ENCODE measurements at places on chromosomes 5 and 9.

GRCh38 chr5:142805339-142805738 lies 35.2 kb downstream of the ARHGAP26 start:
- no peak for DNase-seq

DNA sequence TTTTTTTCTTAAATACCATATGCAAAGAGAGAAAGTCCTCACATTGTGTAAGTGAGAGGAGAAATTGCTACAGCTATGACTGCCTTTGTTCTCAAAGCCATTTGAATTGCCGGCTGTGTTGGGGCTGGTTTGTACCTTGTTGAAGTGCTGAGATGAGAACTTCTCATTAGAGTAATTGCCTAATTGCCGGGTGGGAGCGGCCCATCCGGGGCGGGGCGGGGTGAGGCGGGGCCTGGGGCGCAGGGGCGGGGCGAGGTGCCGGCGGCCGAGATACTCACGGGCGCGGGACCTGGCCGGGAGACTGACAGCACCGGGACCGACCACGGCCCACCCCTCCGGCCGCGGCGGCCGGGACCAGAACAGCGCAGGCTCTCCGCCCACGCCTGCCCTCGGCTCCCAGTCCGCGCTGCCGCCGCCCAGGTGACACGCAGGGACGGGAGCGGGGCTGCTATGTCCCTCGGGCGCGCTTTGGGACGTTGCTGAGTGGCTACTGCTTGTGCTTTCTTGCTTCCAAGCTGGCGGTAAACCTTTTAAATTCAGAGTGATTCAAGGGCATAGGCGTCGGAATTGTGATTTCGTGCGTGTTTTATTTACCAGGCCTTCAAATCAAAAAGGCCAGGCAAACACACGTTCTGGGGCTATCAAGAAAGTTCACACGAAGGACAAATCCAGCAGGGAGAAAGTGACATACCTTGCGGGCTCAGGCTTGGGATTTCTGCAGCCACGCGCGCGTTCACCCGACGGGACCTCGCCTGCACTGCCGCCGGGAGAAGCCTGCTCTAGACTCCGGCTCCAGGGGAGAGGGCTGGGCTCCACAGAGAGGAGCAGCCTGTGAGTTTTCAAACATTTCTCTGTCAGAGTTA lies 269.1 kb downstream of the FANCC start:
- DNase-seq, result no peak

GRCh38 chr9:28037968-28038367 lies 464.7 kb upstream of the C9orf72 start:
- DNase-seq, result no peak

DNA sequence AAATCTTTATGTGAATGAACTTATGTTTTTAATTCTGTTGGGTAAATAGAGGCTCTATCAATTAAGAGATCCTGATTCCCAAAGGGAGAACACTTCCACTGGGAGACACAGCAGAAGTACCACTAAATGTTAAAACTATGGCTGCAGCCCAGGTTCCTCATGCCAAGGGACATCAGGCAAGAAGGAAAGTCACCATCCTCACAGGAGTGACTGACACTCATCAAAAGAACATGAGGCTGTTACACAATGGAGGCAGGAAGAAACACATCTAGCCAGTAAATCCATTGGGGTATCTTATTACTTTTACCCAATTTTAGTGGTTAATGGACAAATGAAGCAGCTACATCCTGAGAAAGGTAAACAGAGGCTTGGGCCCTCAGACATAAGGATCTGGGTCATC lies 94.4 kb downstream of the MAPKAP1 start:
- DNase-seq, result no peak

DNA sequence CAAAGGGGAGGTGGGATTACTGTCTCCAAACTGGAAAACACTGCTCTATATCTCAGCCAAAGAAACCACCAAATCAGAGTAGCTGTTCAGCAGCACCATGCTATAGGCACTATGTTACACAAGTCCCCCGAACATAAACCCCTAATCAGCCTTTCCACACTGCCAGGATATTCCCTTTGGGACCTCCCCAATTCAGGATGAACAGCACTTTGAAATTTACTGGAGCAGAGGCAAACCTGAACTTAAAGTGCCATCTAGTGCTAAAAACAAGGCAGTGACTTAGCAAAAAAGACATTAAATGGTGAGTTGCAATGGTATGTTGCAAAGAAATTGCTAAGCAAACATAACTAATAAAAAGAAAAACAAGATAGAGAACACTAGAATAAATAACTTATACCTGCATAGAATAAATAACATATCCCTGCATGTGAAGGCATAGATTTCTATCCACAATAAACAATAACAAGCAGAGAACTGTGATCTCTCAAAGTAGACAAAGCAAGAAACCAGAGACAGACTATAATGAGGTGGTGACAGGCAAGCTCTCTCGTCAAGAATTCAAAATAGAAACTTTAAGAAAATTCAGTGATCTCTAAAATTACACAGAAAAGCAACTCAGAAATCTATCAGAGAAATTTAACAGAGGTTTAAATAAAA lies 584.4 kb upstream of the ACO1 start:
- no peak for DNase-seq

DNA sequence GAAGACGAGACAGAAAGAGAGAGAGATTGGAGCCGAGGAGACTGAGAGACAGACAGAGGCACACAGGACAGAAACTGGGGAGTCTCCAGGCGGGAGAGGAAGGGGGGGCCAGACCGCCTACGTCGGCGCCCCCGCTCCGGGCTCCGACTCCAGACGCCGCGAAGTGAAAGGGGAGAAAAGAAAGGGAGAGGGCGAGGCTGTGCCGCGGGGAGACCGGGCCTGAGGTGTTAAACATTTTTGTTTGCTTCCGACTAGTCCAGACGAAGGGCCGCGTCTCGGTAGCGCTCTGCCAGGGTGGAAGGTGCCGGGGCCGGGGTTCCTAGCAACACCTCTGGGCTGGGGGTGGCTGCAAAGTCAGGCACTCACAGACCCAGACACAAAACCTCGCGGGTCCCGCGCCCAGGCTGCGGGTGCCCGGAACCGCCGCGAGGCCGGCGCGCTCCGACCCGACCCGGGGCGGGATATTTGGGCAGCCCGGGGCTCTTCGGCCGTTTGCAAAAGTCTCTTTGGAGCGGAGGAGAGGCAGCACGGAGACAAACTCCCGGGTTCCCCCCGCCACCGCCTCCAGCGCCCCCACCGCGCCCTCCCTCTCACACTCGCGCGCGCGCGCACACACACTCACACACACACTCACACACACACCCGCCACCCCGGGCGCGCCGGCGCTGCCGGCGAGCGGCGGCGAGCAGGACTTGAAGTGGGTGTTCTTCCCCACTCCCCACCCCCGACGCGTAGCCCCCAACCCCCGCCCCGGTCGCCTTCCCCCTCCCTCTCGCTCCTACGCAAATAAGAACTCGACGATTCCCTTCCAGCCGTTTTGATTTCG lies 626 bp upstream of the FST start:
- no peak for DNase-seq

DNA sequence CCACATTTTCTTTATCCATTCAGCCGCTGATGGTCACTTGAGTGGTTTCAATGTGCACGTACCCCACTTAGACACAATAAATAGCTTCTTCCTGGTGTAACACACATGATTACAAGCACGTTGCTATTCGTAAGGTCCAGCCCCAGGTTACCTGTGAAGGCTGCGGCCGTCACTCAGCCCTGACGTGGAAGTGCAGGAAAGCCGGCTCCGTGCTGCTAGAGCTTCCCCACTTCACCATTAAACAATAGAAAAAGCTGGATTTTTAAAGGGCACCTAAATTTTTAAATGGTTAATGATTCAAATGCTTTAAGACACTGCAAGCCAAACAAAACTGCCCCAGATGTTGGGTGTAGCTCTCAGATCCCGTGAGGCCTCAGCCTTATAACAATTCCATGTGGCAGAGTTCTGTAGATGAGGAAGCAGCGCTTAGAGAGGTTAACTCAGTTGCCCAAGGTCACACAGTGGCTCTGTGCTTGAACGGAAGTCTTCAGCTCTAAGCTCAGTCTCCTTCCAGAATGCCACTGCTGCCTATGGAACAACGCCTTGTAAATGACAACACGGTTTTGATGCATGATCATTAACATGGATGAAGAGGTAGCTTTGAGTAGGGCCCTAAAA lies 125.7 kb downstream of the COL23A1 start:
- no peak for DNase-seq

DNA sequence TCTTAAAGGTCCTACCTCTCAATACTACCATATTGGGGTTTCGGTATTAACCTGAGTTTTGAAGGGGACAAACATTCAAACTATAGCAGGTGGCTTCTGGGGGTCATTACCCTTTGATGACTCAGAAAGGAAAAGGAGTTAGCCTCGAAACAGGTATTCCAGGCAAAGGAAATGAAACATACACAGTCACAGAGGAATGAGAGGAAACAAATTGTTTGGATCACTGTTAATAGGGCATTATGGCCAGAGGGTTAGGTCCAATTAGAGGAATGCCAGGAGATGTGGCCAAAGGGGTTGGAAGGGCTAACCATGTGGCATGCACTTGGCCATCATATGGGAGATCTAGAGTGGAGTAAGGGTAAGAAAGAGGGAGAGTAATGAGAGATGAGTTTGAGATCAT lies 23.9 kb upstream of the NIM1K start:
- DNase-seq, result no peak

GRCh38 chr5:128539038-128539429 lies 989 bp upstream of the FBN2 start:
- no peak for DNase-seq

- no peak for DNase-seq
Observed at GRCh38 chr5:80747922-80748321, 93.1 kb upstream of the DHFR start.

DNA sequence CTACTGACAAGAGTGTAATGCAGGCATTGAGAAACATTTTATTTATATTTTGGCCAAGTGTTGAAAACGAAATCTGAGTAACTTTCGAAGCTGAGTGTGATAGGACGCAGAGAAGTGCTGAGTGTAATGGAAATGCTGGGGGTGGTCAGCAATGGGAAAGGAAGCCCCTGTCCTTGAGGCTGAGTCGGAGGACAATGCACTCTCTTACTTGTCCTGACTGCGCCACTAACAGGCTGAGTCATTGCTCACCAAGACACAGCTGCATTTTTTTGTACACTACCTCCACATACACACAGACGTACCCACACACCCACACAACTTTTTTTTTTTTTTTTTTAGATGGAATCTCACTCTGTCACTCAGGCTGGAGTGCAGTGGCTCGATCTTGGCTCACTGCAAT lies 637.7 kb downstream of the SLCO4C1 start:
- no peak for DNase-seq

- no peak for DNase-seq
Observed at GRCh38 chr5:6360323-6361072, 17.8 kb downstream of the MED10 start.

GRCh38 chr9:87527211-87527916 lies 29.7 kb downstream of the DAPK1 start:
- DNase-seq, result no peak

GRCh38 chr5:65478336-65478735 lies 3.4 kb downstream of the ADAMTS6 start:
- no peak for DNase-seq

- no peak for DNase-seq
Observed at GRCh38 chr9:131818089-131818488, 78.2 kb upstream of the RAPGEF1 start.

DNA sequence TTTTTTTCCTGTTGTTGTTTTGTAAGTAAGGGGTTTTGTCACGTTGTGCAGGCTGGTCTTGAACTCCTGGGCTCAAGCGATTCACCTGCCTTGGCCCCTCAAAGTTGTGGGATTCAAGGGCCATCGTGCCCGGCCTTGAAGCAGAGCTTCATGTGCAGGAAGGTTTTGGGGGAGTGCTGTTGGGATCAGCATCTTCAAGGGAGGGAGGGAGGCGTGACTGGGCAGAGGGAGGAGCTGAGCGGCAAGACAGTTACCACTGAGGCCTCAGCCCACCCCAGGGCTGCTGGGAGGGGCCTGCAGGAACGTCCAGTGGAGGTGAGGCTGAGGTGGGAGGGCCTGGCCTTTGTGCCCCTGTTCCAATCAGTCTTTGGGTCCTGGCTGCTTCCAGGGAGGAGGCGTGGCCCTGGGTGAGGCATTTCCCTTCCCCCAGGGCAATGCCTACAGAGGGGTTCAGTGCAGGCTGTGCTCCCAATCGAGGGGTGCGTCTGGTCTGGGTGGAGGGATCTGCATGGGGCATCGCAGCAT lies 21.4 kb downstream of the OR2V1 start:
- no peak for DNase-seq

DNA sequence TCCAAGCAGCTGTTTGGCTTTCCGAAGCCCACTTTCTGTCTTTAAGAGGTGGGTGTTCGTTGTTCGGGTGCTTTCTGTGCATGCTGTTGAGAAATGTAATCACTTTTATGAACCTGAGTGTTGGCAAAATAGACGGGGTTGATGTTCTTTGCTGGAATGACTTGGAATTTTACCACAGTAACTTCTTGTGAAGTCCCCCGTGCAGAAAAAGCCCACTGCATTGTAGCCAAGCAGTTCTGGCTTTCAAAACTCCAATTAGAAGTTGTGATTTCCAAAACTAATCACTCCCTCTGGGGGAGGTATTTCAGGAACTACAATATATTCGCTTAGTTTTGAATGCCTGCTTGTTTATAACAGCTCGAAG lies 111.1 kb downstream of the PAM start:
- no peak for DNase-seq

- DNase-seq, result no peak
Observed at GRCh38 chr9:16445141-16445920, 425.1 kb downstream of the BNC2 start.
